Spleen (tissue), 13 donors: ENCODE measurements at places on chromosomes 3 and 15. TPM values are rescaled to one million over a fixed set of nuclear protein-coding genes. Genes with fewer than 3 reads are reported as not detected.

The MST1 gene
- total RNA-seq = 20.0 TPM

The CCDC9B gene
- 9.4 TPM for total RNA-seq

The CFAP91 gene
- 68.2 TPM for total RNA-seq

The CYP8B1 gene
- not detected for total RNA-seq

The HRG gene
- total RNA-seq = not detected

The NANOGP8 gene
- not detected for total RNA-seq

The SPSB4 gene
- 10.3 TPM for total RNA-seq

The GABRR3 gene
- not detected for total RNA-seq

The ZFAND6 gene
- 83.3 TPM for total RNA-seq

The PCSK6 gene
- 344 TPM for total RNA-seq

The IGDCC3 gene
- total RNA-seq = not detected

The GPR87 gene
- not detected for total RNA-seq
